ENCODE measurements at places on chromosomes 16 and 17.

DNA sequence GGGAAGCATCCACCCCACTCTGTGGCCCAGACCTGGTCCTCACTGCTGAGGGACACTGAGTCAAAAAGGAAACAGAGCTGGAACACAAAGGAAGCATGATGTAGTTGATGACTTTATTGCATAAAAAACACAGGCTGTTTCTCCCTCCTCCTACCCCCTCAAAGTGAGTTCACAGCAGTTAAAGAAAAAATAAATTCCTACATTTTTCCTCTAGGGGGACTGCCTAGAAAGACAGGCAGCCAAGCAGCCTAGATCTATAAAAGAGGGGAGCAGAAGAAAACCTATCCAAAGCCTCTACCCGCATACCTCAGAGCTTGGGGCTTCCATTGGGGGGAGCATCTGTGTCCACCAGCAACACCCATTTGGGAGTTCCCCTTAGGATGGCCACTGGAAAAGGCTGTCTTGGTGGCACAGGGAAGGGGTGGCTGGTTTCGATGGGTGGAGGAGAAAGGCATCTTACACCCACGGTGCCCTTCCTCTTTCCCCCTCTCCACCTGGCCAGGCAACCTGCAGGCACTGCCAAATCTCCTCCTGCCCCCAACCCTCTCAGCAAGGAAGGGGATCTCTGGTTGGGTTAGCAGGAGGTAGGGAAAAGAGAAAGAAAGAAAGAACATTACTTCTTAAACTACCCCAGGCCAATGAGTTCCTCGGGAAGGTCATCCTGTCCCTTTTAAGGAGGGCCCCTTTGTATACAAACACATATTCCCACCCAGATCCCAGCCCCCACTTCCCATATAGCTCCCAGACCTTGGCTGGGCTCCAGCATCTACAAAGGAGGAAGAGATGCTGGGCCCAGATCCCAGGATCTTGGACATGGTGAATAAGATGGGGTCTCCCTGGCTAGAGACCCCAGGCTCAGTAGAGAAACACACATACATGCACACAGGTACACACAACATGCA lies 4.0 kb upstream of the SCRN2 start:
- DNase-seq: no peak

DNA sequence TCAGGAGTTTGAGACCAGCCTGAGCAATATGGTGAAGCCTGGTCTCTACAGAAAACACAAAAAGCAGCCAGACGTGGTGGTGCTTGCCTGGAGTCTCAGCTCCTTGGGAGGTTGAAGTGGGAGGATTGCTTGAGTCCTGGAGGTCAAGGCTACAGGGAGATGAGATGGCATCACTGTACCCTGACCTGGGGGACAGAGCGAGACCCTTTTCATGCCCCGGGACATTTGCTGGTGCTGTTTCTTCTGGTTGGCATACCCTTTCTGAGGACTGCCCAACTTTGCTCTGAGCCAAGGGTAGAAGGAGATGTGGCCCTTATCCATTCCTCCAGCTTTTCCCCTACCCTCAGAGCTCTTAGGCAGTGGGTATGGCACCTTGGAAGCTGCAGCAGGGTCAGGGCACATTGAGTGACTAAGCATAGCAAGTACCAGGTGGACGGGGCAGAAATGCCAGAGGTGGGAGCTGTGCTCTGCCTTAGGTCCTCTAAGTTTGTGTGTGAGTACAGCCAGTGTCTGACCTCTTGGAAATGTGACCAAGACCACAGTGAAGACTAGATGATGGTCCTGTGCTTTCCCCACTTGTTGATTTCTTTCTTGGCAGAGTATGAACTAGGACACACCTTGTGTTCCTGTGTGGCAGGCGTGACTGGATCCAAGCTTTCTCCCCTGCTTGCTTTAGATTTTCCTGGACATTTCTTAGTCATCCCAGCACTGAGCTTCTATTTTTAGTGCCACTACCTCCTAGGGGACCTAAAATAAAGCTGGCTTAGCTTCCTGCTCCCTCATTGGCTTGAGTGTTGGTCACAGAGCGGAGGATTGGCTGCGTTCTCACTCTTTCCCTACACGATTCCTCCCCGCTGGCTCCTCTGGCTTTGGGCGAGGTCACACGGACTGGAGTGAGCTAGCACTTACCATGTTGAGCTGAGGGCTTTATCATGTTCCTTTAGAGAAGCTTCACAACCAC lies 9.9 kb upstream of the EDC4 start:
- DNase-seq: no peak

GRCh38 chr17:19705771-19706770 lies 10.3 kb downstream of the SLC47A2 start:
- no peak for DNase-seq

DNA sequence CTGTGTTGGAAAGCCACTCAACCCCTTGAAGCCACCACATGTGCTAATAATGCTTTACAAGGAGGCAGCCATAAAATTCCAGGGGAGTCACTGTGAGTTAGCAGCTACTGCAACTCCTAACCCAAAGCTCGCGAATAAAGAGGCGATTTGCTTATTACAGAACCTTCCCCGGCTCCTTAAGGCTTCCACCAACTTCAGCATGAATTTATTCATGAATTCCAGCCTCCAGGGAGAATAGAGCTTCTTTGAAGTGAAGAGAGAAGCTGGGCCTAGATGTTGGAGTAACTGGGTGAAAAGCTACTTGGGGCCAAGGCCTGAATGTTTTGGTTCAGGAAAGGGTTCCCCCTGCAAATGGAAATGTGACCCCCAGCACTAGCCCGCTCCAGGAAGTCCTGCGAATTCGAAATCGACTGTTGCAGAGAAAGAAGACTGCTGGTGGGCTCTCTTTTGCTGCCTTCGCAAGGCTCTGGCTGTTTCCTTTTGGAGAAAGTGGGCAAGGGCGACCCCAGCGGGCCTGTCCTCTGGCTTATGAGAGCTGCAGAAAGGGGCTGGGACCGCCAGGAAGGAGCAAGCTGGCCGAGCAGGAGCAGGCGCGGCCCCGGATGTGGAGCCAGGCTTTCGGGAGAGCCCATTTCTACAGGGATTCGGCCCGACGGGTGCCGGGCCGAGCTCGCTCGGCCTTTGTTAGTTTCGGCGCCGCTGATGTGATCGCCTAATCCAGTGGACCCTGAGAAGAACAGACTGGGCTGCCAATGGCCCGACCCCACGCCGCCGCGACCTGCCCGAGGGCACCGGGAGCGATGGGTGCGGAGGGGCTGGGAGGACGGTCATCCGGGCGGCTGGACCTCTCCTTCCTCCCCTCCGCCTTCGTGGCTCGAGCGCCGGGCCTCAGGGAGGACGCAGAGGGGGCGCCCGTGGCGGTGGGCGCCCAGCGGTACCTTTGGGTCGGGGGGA lies 7.6 kb downstream of the CBX8 start:
- DNase-seq: no peak

DNA sequence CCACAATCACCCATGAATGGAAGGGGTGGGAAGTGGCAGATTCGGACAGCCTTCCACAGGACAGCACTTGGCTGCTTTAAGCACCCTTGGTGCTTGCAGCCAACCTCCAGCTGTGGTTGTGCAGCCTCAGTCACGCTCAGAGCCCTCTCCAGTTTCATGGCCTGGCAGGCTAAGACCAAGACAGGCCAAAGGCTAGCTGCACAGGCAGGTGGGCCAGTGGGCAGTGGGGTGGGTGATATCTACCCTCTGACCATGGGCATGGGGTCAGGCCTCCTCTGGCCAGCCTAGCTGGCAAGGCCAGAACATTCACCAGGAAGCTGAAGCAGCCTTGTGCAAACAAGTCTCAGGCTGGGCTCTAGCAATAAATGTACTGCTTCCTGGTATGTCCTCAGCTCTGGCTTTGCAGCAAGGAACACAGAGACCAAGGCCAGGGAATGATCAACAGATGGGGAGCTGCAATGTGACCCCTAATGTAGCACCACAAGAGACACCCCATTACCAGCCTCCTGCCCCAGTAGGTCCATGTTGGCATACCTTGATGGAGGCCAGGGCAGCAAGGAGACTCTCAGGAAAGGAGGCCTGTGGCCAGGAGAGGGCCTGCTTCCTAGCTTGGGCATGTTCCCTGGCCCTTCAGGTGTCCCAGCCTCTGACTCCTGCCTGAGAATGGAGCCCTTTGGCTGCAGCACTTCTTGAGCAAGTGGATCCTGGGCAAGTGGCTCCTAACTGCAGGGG lies 20.9 kb downstream of the HSD11B2 start:
- no peak for DNase-seq
